ENCODE measurements at places on chromosomes 6 and 20. TPM values are rescaled to one million over a fixed set of nuclear protein-coding genes. Genes with fewer than 3 reads are reported as not detected.
A peak's percentile ranks its signal among the peaks of the same experiment; 100 is the strongest.

GRCh38 chr6:83215131-83216047 is 22.2 kb downstream of the RWDD2A start:
- H3K4me3 ChIP-seq = no peak overlapping the region
- no peaks in the 10 kb centered on the region for H3K4me1 ChIP-seq
- peak overlapping the region; percentile 38 for H3K27ac ChIP-seq
- DNase-seq = no peak
- H3K27me3 ChIP-seq = no peaks in the 10 kb centered on the region
- no peaks in the 10 kb centered on the region for H3K36me3 ChIP-seq

ADGB gene
- total RNA-seq = 0.18 TPM

GRCh38 chr6:116265041-116265829 is 11.4 kb upstream of the TSPYL4 start:
- H3K4me1 ChIP-seq = no peaks in the 10 kb centered on the region
- DNase-seq = no peak
- no peak overlapping the region for H3K4me3 ChIP-seq
- no peaks in the 10 kb centered on the region for H3K27me3 ChIP-seq
- H3K36me3 ChIP-seq = no peaks in the 10 kb centered on the region

LY6G6F gene
- total RNA-seq = not detected

GRCh38 chr6:157456524-157456829 is 75.5 kb downstream of the ZDHHC14 start:
- no peaks in the 10 kb centered on the region for H3K27me3 ChIP-seq
- no peaks in the 10 kb centered on the region for H3K36me3 ChIP-seq
- no peak for DNase-seq
- no peak overlapping the region for H3K27ac ChIP-seq

Data from aorta (tissue), 5 donors.